ENCODE measurements at places on chromosomes 4 and X. TPM values are rescaled to one million over a fixed set of nuclear protein-coding genes. Genes with fewer than 3 reads are reported as not detected.

GRCh38 chr4:52091801-52092200 lies 40.7 kb downstream of the SPATA18 start:
- DNase-seq = no peak

GRCh38 chrX:84078991-84079390 lies 109.0 kb downstream of the RPS6KA6 start:
- no peak for DNase-seq

DNA sequence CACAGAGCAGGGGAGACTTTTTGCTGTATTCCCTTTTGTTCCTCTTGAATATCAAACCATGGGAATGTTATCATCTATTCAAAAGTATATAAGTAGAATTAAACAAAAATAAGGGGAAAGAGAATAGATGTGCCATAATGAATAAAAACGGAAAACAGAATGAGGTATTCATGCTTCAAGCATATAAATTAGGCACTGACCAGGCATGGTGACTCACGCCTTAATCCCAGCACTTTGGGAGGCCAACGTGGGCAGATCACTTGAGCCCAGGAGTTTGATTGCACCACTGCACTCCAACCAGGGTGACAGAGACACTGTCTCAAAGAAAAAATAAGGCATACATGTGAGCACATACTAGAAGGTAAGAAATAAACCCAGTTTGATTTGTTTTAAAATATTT lies 16.3 kb upstream of the NEUROG2 start:
- DNase-seq = no peak

Gene NEIL3
- polyA plus RNA-seq = 7.7 TPM

- no peak for DNase-seq
Observed at GRCh38 chr4:7932287-7932686, 7.4 kb downstream of the AFAP1 start.

Gene TMSB15A
- polyA plus RNA-seq = 0.30 TPM

GRCh38 chr4:81418572-81418971 lies 53.1 kb downstream of the RASGEF1B start:
- DNase-seq = no peak

Gene CT47B1
- not detected for polyA plus RNA-seq

GRCh38 chrX:81263059-81263458 lies 61.2 kb downstream of the SH3BGRL start:
- no peak for DNase-seq

DNA sequence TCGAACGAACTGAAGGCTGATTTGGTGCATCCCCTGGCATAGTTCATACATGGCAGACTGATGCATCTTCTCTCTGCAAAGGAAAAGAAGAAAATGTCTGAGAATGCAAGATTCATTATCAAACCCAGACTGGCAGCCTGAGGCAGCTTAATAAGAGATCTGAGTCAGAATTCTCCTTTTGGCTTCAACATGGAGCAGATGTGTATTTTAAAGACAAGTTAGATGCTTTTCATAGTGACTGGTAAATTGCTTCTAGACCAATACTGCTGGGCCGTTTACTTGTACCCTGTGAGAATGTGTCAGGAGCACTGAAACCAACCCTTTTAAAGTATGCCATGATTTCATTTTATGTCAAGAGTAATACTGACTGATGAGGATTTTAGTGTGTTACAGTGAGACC lies 322.0 kb downstream of the NR3C2 start:
- no peak for DNase-seq

- DNase-seq = no peak
Observed at GRCh38 chrX:45006002-45006800, 133.2 kb downstream of the KDM6A start.

DNA sequence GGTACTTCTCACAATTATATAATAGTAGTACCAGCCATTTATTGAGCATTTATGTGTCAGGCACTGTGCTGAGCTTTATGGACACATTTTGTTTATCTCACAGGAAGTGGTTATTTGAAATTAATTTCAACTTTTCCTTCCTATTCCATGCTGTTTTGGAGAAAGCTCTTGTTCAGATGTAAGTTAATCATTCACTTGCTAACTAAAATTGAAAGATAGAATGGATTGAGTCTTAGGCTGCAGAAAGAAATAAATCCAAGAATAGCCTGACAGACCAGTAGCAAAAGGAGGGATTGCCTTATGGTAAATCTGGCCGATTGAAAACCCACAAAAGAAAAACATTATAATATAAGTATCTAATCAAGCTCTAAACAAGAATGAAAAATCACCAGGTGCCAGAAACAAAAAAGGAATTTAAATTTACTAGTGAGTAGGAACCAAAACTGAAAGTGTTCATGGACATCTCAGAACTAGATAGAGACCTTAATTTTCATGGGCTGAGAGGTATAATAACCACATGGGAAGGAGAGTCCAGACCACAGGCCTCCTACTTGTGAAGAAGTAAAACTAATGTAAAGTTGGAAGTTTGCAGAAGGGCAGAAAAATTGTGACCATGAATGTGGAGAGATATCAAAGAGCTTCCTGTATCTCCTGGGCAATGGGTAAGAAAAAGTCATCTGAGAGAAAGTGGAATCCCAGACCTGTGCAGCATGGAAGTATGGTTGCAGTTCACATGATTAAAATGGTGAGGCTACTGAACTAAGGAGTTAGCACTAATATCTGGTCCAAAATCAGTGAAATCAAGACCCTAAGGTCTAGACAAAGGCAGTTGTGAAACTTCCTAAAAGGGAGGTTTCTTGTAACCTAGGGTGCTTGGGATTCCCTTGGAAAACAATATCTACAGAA lies 38.0 kb downstream of the RADX start:
- DNase-seq = no peak

Gene TMEM154
- polyA plus RNA-seq = 13.3 TPM

DNA sequence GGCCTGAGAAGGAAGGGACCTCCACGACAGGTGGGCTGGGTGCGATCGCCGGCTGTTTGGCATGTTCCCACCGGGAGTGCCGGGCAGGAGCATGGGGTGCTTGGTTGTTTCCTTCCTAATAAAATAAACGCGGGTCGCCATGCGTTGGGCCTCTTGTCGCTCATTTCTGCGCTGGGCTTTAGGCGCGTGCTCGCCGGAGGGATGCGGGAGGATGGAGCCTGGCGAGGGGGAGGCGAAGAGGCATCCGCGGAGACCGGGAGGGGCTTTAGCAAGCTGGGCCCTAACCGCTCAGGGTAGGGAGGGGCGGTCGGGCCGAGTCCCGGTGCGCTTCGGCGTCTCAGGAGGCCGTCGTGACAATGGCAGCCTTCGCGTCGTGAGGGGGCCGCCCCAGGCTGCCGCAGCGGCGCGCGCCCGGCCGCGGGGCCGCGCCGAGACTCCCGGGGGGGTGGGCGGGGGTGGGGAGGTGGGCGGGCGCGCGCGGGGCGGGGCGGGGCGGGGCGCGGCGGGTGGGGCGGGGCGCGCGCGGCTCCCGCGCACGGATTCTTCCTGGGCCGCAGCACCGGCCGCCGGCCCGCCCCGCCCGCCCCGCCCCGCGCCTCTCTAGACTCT lies 476 bp upstream of the GDI1 start:
- DNase-seq = no peak

GRCh38 chrX:10044021-10044420 lies 76.9 kb downstream of the CLDN34 start:
- DNase-seq = no peak
